Natural killer cell (primary cell): ENCODE measurements at places on chromosomes 7 and 10.
A peak's percentile ranks its signal among the peaks of the same experiment; 100 is the strongest.

GRCh38 chr7:98221611-98222532, 10.6 kb downstream of the BHLHA15 start:
- no peaks in the 10 kb centered on the region for H3K4me1 ChIP-seq
- DNase-seq = no peak
- no peak overlapping the region for H3K27ac ChIP-seq
- no peaks in the 10 kb centered on the region for H3K27me3 ChIP-seq
- H3K36me3 ChIP-seq = peaks cover 15% of the 10 kb centered on the region

DNA sequence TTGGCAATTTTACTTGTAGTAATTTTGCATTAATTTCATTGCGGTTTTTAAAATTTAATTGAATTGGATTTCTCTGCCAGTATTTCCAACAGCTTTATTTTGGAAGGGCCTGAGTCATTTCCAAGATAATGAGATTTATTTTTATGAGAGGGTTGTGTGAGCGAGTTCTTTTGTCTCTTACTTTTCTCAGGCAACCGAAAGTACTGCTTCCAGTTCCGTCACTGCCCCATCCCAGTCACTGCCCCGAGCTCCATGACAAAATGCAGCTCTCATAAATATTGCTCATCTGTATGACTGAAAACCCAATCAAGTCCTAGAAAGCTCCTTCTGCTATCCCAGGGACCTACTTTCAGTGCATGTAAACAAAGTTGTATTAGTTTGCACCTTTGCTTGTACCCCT, 468.4 kb upstream of the SEMA3D start:
- H3K27me3 ChIP-seq = no peaks in the 10 kb centered on the region
- DNase-seq = no peak
- H3K36me3 ChIP-seq = no peaks in the 10 kb centered on the region
- no peak overlapping the region for H3K27ac ChIP-seq
- H3K4me3 ChIP-seq = no peak overlapping the region

- DNase-seq = no peak
- no peaks in the 10 kb centered on the region for H3K27me3 ChIP-seq
- no peaks in the 10 kb centered on the region for H3K4me1 ChIP-seq
- H3K27ac ChIP-seq = no peak overlapping the region
- no peaks in the 10 kb centered on the region for H3K36me3 ChIP-seq
- H3K4me3 ChIP-seq = no peak overlapping the region
These were observed 210.1 kb upstream of the INHBA start for GRCh38 chr7:41912851-41913567.

- no peak for DNase-seq
- peaks cover 46% of the 10 kb centered on the region for H3K4me1 ChIP-seq
- no peaks in the 10 kb centered on the region for H3K27me3 ChIP-seq
- H3K4me3 ChIP-seq = no peak overlapping the region
- no peak overlapping the region for H3K27ac ChIP-seq
These were observed 31.9 kb upstream of the ADCYAP1R1 start for GRCh38 chr7:31020161-31020560.

- H3K4me1 ChIP-seq = no peaks in the 10 kb centered on the region
- H3K27me3 ChIP-seq = no peaks in the 10 kb centered on the region
- H3K27ac ChIP-seq = no peak overlapping the region
- H3K4me3 ChIP-seq = no peak overlapping the region
- no peaks in the 10 kb centered on the region for H3K36me3 ChIP-seq
- no peak for DNase-seq
These were observed 278.7 kb upstream of the PODXL start for GRCh38 chr7:131835141-131835540.

GRCh38 chr10:32489158-32489557, 43.2 kb downstream of the CCDC7 start:
- H3K36me3 ChIP-seq = peaks cover 9% of the 10 kb centered on the region
- no peak overlapping the region for H3K4me3 ChIP-seq
- peaks cover 3% of the 10 kb centered on the region for H3K4me1 ChIP-seq
- no peak for DNase-seq

DNA sequence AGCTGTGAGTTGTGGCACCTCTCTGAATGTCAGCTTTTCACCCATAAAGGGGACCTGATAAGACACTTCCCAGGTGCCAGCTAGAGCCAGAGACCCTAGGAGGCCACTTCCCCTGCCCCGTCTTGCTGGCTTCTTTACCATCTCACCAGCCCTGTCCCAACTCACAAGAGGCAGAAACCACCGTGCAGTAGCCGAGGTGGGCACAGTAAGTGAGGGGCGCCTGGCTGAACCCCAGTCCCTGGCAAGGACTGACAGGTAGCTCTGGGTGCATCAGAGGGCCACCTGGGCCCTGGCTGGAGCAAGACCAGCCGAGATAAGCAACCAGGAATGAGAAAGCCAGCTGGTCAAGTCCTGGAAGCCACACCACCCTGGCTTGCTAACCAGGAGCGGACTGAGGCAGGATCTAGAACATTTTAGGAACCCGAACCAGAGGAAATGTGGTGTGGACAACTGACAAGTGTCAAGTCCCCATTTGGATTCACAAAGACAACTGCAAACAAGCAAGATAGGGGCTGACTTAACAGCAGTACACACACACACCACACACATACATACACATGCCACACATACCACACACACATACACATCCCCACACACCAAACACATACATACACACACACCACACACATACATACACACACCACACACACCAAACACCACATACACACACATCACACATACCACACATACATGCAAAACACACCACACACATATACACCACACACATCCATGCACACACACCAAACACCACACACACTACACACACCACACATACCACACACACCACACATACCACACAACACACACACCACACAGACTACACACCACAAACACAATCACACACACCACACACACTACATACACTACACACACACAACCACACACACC, 20.8 kb downstream of the OGDHL start:
- H3K4me1 ChIP-seq = no peaks in the 10 kb centered on the region
- H3K4me3 ChIP-seq = no peak overlapping the region
- no peaks in the 10 kb centered on the region for H3K36me3 ChIP-seq
- no peak for DNase-seq

- no peaks in the 10 kb centered on the region for H3K27me3 ChIP-seq
- no peak overlapping the region for H3K27ac ChIP-seq
- no peaks in the 10 kb centered on the region for H3K4me1 ChIP-seq
These were observed 8.8 kb downstream of the ACADSB start for GRCh38 chr10:123017421-123018165.

- H3K4me3 ChIP-seq = no peak overlapping the region
- DNase-seq = no peak
- no peaks in the 10 kb centered on the region for H3K27me3 ChIP-seq
- H3K27ac ChIP-seq = no peak overlapping the region
- no peaks in the 10 kb centered on the region for H3K4me1 ChIP-seq
These were observed 63.5 kb downstream of the RABGEF1 start for GRCh38 chr7:66804001-66804400.

GRCh38 chr10:91115618-91116390, 104.7 kb upstream of the PCGF5 start:
- H3K4me1 ChIP-seq = no peaks in the 10 kb centered on the region
- no peak for DNase-seq
- H3K27me3 ChIP-seq = no peaks in the 10 kb centered on the region
- no peak overlapping the region for H3K4me3 ChIP-seq
- no peaks in the 10 kb centered on the region for H3K36me3 ChIP-seq

GRCh38 chr10:63241841-63242281, 108.7 kb downstream of the NRBF2 start:
- peak overlapping the region; percentile 50 for H3K27ac ChIP-seq
- no peak for DNase-seq
- no peaks in the 10 kb centered on the region for H3K36me3 ChIP-seq
- H3K27me3 ChIP-seq = no peaks in the 10 kb centered on the region

- no peaks in the 10 kb centered on the region for H3K27me3 ChIP-seq
- no peak for DNase-seq
- H3K27ac ChIP-seq = no peak overlapping the region
These were observed 281.9 kb downstream of the PRPF18 start for GRCh38 chr10:13868528-13869294.

- H3K27me3 ChIP-seq = no peaks in the 10 kb centered on the region
- DNase-seq = no peak
- H3K36me3 ChIP-seq = no peaks in the 10 kb centered on the region
- H3K27ac ChIP-seq = no peak overlapping the region
These were observed 17.1 kb upstream of the TSPAN15 start for GRCh38 chr10:69434169-69434568.

GRCh38 chr10:110558041-110558440, 9.5 kb upstream of the SMC3 start:
- H3K27ac ChIP-seq = no peak overlapping the region
- no peaks in the 10 kb centered on the region for H3K4me1 ChIP-seq
- H3K27me3 ChIP-seq = peaks cover 3% of the 10 kb centered on the region
- no peak for DNase-seq
- no peak overlapping the region for H3K4me3 ChIP-seq

- H3K36me3 ChIP-seq = no peaks in the 10 kb centered on the region
- no peak overlapping the region for H3K4me3 ChIP-seq
- H3K27ac ChIP-seq = no peak overlapping the region
- no peaks in the 10 kb centered on the region for H3K27me3 ChIP-seq
These were observed 21.8 kb upstream of the MRC1 start for GRCh38 chr10:17787087-17787961.

- H3K4me3 ChIP-seq = no peak overlapping the region
- no peaks in the 10 kb centered on the region for H3K4me1 ChIP-seq
- no peak for DNase-seq
- H3K27ac ChIP-seq = no peak overlapping the region
- H3K27me3 ChIP-seq = no peaks in the 10 kb centered on the region
These were observed 143.8 kb downstream of the TEX36 start for GRCh38 chr10:125538947-125539731.

DNA sequence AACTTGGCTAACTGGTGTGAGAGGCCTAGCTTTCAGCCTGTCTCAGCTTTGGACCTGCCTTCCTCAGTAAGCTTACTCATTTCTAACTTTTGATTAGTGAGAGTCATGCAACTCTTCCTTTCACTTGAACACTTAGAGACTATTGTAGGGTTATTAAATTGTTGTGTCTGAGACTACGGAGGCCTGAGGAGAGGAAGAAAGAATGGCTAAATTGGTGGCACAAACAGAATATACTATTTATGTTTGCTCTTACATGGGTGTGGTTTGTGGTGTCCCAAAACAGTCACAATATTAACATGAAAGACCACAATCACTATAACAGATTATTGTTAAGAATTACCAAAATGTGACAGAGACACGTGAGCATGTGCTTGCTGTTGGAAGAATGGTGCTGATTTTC, 82.1 kb downstream of the TRIM24 start:
- H3K27ac ChIP-seq = no peak overlapping the region
- no peak overlapping the region for H3K4me3 ChIP-seq
- no peak for DNase-seq
- no peaks in the 10 kb centered on the region for H3K27me3 ChIP-seq
- no peaks in the 10 kb centered on the region for H3K4me1 ChIP-seq

- H3K36me3 ChIP-seq = no peaks in the 10 kb centered on the region
- no peak for DNase-seq
- no peak overlapping the region for H3K4me3 ChIP-seq
- H3K27me3 ChIP-seq = no peaks in the 10 kb centered on the region
These were observed 49.4 kb downstream of the AKR1D1 start for GRCh38 chr7:138125598-138126111.
